ENCODE measurements at places on chromosomes 2 and 18.

- no peak for DNase-seq
Observed at GRCh38 chr2:108034843-108035242, 48.5 kb downstream of the SLC5A7 start.

GRCh38 chr2:46012618-46013240, 284.5 kb upstream of the EPAS1 start:
- DNase-seq: no peak

DNA sequence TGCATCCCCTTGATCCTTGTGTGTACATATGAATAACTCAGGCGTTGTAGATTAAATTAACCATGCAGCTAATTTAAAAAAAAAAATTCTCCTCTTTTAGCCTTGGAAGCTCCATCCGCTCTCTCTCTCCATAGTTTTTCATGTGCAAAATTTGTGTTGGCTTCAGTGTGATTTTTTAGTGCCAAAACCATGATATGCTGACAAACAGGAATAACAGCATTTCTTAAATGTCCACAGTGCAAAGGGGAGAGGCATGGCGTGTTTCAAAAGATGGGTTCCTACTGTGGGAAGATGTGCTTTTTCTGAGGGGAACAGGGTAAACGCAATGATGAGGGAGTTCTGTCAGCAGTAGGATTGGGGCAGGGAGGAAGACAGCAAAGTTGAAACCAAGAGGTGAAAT, 247.0 kb downstream of the ICOS start:
- no peak for DNase-seq

- DNase-seq: no peak
Observed at GRCh38 chr2:241686324-241686649, 328 bp downstream of the DTYMK start.

GRCh38 chr18:9827793-9828505, 57.8 kb upstream of the TXNDC2 start:
- DNase-seq: peak; percentile 94

DNA sequence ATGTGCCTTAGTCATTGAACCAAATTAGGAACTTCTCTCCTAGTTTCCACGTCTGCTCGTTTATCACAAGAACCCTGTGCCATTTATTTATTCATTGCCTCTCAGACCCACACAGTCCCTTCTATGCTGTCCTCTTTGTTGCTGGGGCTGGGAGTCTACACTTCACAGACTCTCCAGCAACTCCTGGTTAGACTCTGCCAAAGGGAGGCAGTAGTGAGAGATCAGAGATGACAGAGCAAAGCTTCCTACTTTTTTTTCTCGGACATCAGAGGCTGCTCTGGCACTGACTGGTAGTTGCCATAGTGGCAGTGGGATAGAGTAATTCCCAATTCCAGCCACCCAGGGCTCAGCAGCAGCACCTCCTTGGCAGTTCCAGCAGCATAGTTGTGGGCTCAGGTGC, 277.5 kb downstream of the BCL11A start:
- DNase-seq: no peak

GRCh38 chr2:207975921-207976320, 49.4 kb downstream of the PLEKHM3 start:
- peak; percentile 13 for DNase-seq

- no peak for DNase-seq
Observed at GRCh38 chr2:234580686-234581085, 83.8 kb upstream of the ARL4C start.

DNA sequence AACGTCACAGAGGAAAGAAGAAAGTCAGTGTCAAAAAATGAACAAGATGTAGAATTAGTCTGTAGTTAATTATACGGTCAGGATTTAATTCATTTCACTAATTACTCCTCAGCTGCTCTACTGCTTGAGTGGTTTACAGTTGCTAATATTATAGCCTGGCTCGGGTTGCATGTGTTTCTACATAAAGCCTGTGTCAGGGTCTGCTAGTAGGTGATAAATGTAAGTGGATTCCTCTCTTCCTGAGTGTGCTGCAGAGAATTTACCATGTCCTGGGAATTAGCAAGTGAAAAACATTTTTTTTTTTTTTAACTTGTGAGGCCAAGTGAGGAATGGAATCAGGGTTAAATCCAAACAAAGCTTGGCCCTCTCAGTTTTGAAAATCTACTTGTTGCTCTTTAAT, 622.6 kb downstream of the EPHA4 start:
- DNase-seq: no peak

GRCh38 chr2:28438532-28439063, 45.9 kb downstream of the FOSL2 start:
- no peak for DNase-seq

DNA sequence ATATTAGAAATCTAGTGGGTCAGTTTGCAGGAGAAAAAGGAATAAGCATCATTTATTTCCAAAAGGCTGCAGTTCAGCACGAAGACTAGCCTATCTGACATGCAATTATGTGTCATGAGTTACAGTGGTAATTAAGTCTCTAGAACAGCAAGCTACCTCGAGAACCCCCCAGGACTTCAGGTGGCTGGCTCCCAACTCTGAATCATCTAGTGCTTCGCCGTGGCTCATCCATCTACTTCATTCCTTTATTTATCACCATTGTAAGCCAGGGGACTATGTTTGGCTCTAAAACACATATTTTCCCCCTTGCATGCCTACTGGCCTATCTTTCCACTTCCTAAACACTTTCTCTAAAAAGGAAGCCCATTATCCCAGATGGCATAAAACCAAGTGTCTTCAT, 121.6 kb downstream of the TXNL1 start:
- no peak for DNase-seq

GRCh38 chr2:238106698-238107524, 6.8 kb downstream of the ESPNL start:
- peak; percentile 71 for DNase-seq

- no peak for DNase-seq
Observed at GRCh38 chr2:101241158-101241557, 11.5 kb upstream of the CNOT11 start.

DNA sequence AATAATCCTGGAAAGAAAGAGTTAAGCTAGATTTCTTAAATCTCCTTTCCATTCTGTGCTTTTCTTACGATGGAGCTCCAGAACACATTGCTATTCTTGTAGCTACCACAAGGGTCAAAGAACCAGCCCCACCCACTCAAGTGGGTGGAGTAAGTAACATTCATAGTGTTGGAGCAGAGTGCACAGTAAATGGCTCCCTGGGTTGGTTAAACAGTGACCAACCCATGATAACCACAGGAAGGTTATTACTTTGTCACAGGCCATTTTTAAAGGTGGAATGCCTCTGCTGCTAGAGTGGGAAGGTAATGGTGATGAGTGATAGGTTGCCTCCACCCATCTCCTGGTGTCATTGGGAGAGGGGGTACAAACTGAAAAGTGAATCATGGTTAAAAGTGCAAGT, 13.9 kb downstream of the ARPC2 start:
- DNase-seq: peak; percentile 59

GRCh38 chr2:147425437-147426029, 419.3 kb upstream of the ACVR2A start:
- no peak for DNase-seq

GRCh38 chr2:7661502-7661901, 744.3 kb downstream of the RNF144A start:
- DNase-seq: no peak

GRCh38 chr2:215517391-215517790, 81.5 kb upstream of the FN1 start:
- no peak for DNase-seq

- DNase-seq: no peak
Observed at GRCh38 chr2:174076040-174076439, 110.9 kb upstream of the SP3 start.

- no peak for DNase-seq
Observed at GRCh38 chr18:68072744-68073143, 556.2 kb upstream of the DSEL start.

GRCh38 chr2:229033816-229034215, 237.3 kb downstream of the PID1 start:
- no peak for DNase-seq

GRCh38 chr2:159075727-159076126, 107.3 kb downstream of the TANC1 start:
- no peak for DNase-seq

DNA sequence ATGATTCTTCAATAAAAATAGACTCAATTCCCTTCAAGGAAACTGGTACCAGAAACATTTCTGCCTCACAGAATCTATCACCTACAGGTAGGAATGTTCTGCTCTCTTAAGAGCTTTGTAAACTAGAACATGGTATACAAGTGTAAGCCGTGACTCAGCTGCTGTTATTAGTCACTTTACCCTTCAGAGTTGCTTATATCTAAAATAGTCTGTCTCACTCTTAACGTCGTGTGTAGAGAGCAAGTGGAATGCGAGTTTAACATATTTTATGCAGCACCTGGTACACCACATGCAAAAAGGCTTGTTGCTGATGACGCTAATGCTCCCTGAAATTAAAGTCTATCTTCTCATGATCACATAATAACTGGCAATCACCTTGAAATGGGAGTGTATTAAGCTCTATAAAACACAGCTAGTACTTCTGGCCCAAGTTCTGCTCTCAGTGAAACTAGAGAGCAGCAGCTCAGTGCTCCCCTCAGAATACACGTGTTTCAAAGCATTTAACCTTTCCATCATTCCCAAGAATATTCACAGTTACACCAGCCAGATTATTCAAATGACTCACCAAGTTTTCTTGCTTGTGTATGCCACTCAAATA, 420.0 kb downstream of the ZEB2 start:
- no peak for DNase-seq

DNA sequence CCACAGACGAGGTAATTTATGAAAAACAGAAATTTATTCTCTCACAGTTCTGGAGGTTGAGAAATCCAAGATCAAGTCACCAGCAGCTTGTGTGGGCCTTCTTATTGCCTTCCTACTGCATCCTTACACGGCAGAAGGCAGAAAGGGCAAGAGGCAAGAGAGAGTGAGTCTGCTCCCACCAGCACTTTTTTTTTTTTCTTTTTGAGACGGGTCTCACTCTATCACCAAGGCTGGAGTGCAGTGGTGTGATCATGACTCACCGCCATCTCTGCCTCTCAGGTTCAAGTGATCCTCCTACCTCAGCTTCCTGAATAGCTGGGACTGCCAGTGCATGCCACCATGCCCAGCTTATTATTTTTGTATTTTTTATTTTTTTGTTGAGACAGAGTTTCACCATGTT, 78.5 kb upstream of the HK2 start:
- no peak for DNase-seq

GRCh38 chr2:45014016-45014702, 4.9 kb upstream of the SIX2 start:
- DNase-seq: peak; percentile 61

DNA sequence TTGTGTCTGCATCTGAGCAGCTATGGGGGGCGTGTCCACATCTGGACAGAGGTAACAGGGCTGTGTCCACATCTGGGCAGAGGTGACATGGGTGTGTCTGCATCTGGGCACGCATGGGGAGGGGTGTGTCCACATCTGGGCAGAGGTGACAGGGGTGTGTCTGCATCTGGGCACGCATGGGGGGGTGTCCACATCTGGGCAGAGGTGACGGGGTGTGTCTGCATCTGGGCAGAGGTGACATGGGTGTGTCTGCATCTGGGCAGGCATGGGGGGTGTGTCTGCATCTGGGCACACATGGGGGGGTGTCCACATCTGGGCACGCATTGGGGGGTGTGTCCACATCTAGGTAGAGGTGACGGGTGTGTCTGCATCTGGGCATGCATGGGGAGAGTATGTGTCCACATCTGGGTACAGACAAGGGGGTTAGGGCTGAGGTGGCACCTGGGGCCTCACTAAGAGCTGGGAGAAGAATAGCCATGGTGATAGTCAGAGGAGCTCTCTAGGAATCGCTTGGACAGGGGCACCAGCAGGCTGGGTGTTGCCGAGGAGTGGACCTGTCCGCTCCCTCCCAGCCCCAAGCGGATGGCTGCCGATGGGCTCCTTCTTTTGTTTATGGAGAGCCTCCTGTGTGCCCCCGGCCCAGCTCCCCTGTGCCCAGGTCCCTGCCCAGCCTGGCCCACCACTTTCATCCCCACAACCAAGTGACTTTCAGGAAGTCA, 177.8 kb downstream of the EIPR1 start:
- DNase-seq: no peak

DNA sequence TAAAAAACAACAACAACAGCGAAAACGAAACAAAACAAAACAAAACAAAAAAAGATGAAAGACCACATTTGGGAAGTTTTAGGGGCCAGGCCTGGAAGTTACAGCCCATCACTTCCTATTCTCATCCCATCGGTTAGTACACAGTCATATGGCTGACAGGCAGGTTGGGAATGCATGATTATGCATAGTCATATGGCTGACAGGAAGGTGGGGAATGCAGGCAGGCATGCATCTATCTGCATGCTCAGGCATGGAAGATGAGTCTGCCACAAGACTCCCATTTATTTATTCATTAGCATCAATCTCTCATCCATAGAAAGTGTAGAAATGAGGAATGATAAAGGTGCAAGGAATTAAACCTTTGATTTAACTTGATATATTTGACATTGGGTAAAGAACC, 325.3 kb upstream of the MEX3C start:
- DNase-seq: no peak

GRCh38 chr18:32769071-32769585, 3.7 kb downstream of the KLHL14 start:
- DNase-seq: no peak

GRCh38 chr18:55688030-55688429, 100.0 kb upstream of the TCF4 start:
- no peak for DNase-seq

DNA sequence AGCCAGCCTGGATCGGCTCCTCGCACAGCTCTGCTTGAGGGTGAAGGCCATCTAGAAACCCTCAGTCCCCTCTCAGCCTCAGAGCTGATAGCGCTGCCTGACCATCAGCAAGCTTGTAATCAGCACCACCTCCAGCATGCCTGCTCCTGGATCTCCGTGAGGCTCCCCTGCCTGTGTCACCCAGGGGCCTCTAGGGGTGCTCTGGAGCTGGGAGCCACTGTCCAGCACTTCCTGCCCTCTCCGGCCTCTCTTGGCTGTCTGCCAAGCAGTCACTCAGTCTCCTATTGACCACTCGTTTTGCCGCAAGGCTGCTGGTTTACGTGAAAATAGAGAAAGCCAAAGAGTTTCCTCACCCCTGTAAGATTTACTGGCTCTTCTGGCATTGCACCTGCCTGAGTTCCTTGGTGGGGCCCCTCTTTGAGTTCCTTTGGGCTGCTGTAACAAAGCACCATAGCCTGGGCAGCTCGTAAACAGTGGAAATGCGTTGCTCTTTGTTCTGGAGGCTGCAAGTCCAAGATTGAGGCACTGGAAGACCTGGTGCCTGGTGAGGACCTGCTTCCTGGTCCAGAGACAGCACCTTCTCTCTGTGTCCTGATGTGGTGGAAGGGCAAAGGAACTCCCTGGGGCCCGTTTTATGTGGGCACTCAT, 17.9 kb downstream of the CAPN10 start:
- peak; percentile 88 for DNase-seq

- DNase-seq: no peak
Observed at GRCh38 chr18:35745814-35746213, 164.3 kb downstream of the GALNT1 start.

GRCh38 chr2:128475427-128476211, 157.0 kb upstream of the HS6ST1 start:
- DNase-seq: no peak

DNA sequence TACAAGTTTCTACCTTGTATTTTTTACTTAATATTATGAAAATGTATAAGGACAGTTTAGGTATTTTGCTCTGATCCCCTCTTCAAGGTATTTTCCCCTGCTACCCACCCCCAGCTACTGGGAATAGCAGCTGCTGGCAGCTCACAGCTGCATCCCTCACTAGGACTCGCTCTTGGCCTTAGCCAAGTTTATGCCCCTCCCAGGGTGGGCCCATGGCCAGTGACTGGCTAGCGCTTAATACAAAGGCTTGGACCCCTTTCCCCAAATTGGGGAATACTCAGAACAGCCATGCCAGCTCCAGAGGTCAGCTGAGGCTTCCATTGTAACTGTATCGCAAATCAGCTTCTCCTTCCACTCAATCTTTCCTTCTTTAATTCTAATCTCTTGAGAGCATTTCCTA, 131.3 kb downstream of the GFPT1 start:
- no peak for DNase-seq

- no peak for DNase-seq
Observed at GRCh38 chr2:118255301-118255700, 167.0 kb downstream of the INSIG2 start.

All from K562 (cell line).